Mesendoderm (in vitro differentiated cells): ENCODE measurements at places on chromosomes 6 and 20.

DNA sequence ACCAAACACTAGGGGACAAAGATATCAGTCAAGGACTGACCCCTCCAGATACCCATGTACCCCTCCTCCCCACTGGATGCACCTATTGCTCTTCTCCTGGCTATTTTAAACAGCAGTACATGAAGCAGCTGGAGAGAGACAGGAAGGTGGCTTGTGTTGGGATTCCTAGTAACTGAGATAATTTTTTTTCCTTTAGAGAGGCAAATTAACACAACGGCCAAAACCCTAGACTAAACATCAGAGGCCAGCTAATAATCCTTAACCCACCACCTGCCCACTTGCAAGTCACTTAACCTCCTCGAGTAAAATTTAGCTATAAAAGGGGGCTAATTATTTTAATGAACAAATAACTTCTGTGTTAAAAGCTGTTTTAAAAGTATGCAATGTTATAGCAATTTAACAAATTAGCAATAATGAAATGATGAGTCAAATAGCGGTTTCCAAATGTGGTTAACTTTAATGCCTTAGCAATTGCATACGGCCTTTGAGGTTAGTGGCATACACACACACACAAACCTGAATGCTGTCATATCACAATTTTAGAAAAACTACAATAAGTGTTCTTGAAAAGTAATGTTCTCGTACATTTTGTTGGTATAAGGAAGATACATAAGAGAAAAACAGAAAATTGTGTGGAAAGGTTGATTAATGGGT, 151.7 kb downstream of the FRK start:
- no peaks in the 10 kb centered on the region for H3K27me3 ChIP-seq
- DNase-seq = no peak
- H3K4me3 ChIP-seq = no peak overlapping the region
- no peaks in the 10 kb centered on the region for H3K36me3 ChIP-seq
- no peaks in the 10 kb centered on the region for H3K4me1 ChIP-seq

- DNase-seq = no peak
- no peak overlapping the region for H3K27ac ChIP-seq
- H3K4me1 ChIP-seq = no peaks in the 10 kb centered on the region
- no peak overlapping the region for H3K4me3 ChIP-seq
- H3K36me3 ChIP-seq = no peaks in the 10 kb centered on the region
Observed at GRCh38 chr6:170298688-170299087, 7.8 kb upstream of the DLL1 start.

- no peaks in the 10 kb centered on the region for H3K36me3 ChIP-seq
- H3K4me1 ChIP-seq = no peaks in the 10 kb centered on the region
- H3K4me3 ChIP-seq = no peak overlapping the region
- peak; percentile 47 for DNase-seq
- no peaks in the 10 kb centered on the region for H3K27me3 ChIP-seq
Observed at GRCh38 chr6:117776441-117776840, 101.2 kb downstream of the NUS1 start.

- H3K36me3 ChIP-seq = no peaks in the 10 kb centered on the region
- H3K4me1 ChIP-seq = no peaks in the 10 kb centered on the region
- no peak overlapping the region for H3K27ac ChIP-seq
Observed at GRCh38 chr6:137808836-137809315, 58.2 kb upstream of the TNFAIP3 start.

DNA sequence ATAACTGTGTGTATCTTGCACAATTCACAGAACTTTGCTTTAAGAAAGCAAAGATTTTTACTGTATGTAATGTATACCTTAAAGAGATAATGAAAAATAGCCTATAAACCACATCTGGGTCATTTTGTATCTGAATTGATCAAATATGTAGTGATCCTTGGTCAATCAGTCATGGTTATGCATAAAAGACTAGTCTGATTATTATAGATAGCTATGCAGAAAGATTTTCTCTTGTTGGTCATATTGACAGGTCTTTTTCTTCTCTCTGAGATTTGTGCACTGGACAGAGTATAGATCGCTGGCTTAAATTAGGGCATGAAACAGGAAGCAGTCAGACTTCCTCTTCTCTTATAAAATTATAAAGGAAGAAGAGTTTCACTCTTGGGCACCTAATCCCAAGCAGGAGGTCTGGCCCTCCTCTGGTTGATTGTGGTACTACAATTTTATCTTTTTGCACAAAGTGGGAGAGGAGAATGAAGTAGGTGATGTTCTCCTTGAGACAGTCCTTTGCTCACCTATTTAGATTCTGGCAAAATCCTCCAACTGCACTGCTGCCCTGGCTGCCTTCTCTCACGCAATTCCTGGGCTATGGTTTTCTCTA, 380.9 kb upstream of the RGS17 start:
- H3K4me1 ChIP-seq = no peaks in the 10 kb centered on the region
- peak; percentile 55 for DNase-seq
- H3K27ac ChIP-seq = no peak overlapping the region
- no peaks in the 10 kb centered on the region for H3K36me3 ChIP-seq
- H3K4me3 ChIP-seq = no peak overlapping the region
- no peaks in the 10 kb centered on the region for H3K27me3 ChIP-seq
